Ovary (tissue), 10 donors: ENCODE measurements at places on chromosomes 11 and 22. TPM values are rescaled to one million over a fixed set of nuclear protein-coding genes. Genes with fewer than 3 reads are reported as not detected.
A peak's percentile ranks its signal among the peaks of the same experiment; 100 is the strongest.

- no peak overlapping the region for H3K27ac ChIP-seq
- no peak for DNase-seq
- peaks cover 1% of the 10 kb centered on the region for H3K4me1 ChIP-seq
- no peak overlapping the region for H3K4me3 ChIP-seq
- no peaks in the 10 kb centered on the region for H3K36me3 ChIP-seq
- no peaks in the 10 kb centered on the region for H3K27me3 ChIP-seq
Measured at GRCh38 chr11:87447606-87448005, 409.9 kb downstream of the TMEM135 start.

- peaks cover 11% of the 10 kb centered on the region for H3K4me1 ChIP-seq
- H3K27ac ChIP-seq, result no peak overlapping the region
Measured at GRCh38 chr11:75826461-75827230, 11.6 kb downstream of the UVRAG start.

DNA sequence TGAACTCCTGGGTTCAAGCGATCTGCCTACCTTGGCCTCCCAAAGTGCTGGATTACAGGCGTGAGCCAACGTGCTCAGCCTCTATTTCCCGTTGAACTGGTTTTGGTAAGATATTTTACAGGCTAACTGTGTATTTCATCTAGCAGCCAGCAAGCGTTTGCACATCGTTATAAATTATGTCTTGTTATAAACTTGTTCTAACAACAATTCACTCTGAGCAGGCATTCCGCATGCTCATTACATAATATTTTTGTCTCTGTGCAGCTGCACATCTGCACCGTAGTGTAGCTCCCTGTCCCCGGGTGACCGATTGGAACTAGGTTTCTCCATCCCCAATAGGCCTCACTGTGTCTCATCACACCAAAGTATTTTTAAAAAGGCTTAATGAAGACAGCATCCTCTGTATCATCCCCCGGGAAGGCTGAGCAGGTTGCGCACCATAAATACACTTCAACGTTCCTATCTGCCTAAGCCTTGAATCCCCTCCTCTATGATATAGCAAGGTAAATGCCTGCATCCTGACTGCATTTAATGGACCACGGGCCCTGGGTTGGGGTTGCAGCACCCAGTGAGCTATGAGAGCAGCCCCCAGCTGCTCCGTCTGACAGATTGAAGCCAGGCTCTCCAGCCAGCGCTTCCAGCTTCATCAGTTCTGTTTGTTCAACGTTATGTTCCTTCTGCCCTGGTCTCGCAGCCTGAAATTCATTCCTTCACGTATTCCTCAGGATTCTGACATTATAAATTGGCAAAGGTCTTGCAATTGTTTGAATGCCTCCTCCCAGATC, 47.7 kb downstream of the TST start:
- H3K4me1 ChIP-seq, result no peaks in the 10 kb centered on the region
- no peak for DNase-seq
- H3K27ac ChIP-seq, result no peak overlapping the region
- no peaks in the 10 kb centered on the region for H3K27me3 ChIP-seq
- H3K4me3 ChIP-seq, result no peak overlapping the region

DDX25 gene
- total RNA-seq, result 0.48 TPM

MPZL3 gene
- 0.28 TPM for total RNA-seq

DNA sequence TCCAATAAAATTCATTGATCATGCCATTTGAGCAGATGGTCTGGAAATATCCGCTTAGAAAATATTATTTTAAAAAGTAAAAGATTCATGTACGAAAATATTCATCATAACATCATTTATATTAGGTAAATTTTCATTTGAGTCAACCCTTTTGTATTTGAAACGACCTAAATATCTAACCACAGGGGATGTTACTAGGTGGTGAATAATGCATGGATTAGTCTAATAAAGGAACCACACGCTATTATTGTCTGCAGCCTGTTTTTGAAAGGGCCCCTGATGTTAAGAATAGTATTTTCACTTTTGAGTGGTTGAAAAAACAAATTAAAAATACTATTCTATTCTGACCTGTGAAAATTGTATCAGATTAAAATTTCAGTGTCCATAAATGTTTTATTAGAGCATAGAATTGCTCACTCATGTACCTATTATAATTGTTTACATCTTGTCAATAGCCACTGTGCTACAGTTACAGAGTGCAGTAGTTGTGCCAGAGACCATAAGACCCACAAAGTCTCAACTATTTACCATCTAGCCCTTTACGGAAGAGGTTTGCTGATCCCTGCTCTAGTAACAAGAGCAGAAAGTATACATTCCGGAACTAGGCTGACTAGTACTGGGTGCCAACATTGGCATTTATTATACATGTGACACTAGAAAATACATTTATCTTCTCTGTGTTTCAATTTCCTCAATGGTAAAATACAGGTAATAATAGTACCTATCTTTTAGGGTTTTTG, 176.1 kb downstream of the LRRC4C start:
- H3K4me1 ChIP-seq, result no peaks in the 10 kb centered on the region
- H3K27me3 ChIP-seq, result no peaks in the 10 kb centered on the region
- H3K36me3 ChIP-seq, result no peaks in the 10 kb centered on the region
- DNase-seq, result no peak

GALNT18 gene
- 7.0 TPM for total RNA-seq

GRCh38 chr11:69950120-69950519, 128.0 kb upstream of the ANO1 start:
- no peaks in the 10 kb centered on the region for H3K27me3 ChIP-seq
- no peak for DNase-seq
- H3K4me3 ChIP-seq, result no peak overlapping the region
- no peak overlapping the region for H3K27ac ChIP-seq

ELFN2 gene
- total RNA-seq, result 0.02 TPM

- H3K27me3 ChIP-seq, result no peaks in the 10 kb centered on the region
- no peaks in the 10 kb centered on the region for H3K36me3 ChIP-seq
- H3K4me1 ChIP-seq, result peaks cover 10% of the 10 kb centered on the region
- no peak for DNase-seq
- H3K27ac ChIP-seq, result peak overlapping the region; percentile 79
Measured at GRCh38 chr11:119120639-119121007, 757 bp upstream of the HINFP start.

DNA sequence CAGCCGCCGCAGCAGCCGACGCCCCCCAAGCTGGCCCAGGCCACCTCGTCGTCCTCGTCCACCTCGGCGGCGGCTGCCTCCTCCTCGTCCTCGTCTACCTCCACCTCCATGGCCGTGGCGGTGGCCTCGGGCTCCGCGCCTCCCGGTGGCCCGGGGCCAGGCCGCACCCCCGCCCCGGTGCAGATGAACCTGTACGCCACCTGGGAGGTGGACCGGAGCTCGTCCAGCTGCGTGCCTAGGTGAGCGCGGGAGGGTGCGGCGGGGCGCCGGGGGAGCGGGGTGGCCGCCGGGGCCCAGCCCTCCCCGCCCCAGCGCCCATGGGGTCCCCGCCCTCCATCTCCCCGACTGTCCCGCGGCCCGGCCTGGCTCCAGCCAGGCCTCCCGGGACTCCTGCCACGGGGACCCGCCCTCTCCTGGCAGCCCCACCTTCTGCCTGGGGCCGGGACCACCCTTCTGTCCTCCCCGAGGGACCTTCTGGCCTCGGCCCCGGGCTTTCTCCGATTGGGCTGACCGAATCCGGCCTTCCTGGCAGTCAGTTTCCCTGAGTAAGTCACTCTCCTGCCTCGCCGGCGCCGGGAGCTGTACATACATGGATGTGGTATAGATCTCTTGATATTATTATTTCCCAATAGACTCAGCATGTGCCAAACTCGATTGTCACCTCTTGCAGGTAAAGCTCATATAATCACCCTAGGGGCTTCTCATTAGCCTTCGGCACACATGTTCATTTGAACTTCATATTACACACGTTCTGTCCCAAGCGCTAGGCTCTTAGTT, 720 bp downstream of the PACS1 start:
- peaks cover 12% of the 10 kb centered on the region for H3K4me1 ChIP-seq
- H3K4me3 ChIP-seq, result peak overlapping the region; percentile 58
- peak; percentile 47 for DNase-seq
- peak overlapping the region; percentile 47 for H3K27ac ChIP-seq

TMEM191B gene
- total RNA-seq, result 11.6 TPM

PTPRJ gene
- total RNA-seq, result 4.1 TPM
